ENCODE measurements at places on chromosomes 12 and 14.

- DNase-seq: no peak
These were observed 13.2 kb downstream of the BAZ2A start for GRCh38 chr12:56616925-56617324.

- DNase-seq: no peak
These were observed 67.2 kb upstream of the PTGR2 start for GRCh38 chr14:73784181-73784987.

GRCh38 chr12:76698316-76698715 is 65.6 kb upstream of the ZDHHC17 start:
- no peak for DNase-seq

GRCh38 chr12:46356655-46357437 is 15.7 kb downstream of the SLC38A2 start:
- DNase-seq: no peak

- no peak for DNase-seq
These were observed 46.0 kb downstream of the CACNA2D4 start for GRCh38 chr12:1872448-1872847.

DNA sequence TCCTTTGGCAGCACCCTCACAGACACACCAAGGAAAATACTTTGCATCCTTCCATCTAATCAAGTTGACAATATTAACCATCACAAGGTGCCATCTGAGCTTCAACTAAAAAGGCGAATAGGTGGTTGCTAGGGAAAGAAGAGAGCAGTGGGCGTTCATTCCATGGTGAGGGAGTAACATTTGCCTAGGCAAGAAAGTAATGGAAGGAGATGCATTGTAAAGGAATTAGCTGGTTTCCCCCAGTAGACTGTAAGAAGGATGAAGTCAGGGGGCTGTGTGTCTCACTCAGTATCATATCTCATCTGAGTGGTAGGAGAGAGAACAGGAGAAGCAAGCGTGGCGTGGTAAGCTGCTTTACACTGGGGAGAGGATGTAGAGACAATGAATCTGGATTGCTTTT is 34.7 kb downstream of the AKAP6 start:
- no peak for DNase-seq

DNA sequence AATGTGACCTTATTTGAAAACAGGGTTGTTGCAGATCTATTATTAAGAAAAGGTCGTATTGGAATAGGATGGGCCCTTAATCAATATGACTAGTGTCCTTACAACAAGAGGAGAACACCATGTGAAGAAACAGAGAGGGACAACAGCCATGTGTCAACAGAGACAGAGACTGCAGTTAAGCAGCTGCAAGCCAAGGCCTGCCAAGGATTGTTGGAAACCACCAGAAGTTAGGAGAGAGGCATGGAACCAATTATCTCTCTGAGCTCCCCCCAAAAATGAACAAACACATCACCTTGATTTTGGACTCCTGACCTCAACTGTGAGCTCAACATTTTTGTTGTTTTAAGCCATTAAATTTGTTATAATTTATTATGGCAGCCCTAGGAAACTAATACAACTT is 214.6 kb upstream of the PRKD1 start:
- DNase-seq: no peak

GRCh38 chr12:118655588-118655987 is 279.2 kb downstream of the SUDS3 start:
- no peak for DNase-seq

DNA sequence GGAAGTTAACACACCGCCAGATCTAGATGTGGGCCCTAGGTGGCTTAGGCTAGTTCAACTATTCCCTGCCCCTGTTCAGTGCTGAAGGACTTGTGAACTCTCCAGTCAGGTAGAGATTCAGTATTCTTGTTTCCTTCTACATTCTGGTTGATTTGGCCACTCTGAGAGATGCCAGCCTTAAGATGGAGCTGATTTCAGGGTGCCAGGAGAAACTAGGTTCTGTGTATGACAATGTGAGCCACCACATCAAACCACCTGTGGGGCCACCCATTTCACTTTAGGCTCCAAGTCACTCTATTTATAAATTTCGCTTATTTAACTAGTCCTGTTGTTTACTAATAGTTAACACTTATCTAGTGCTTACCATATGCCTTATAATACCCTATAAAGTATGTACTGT is 26.0 kb downstream of the FRMD6 start:
- no peak for DNase-seq

GRCh38 chr12:116701432-116701831 is 36.4 kb downstream of the SPRING1 start:
- no peak for DNase-seq

DNA sequence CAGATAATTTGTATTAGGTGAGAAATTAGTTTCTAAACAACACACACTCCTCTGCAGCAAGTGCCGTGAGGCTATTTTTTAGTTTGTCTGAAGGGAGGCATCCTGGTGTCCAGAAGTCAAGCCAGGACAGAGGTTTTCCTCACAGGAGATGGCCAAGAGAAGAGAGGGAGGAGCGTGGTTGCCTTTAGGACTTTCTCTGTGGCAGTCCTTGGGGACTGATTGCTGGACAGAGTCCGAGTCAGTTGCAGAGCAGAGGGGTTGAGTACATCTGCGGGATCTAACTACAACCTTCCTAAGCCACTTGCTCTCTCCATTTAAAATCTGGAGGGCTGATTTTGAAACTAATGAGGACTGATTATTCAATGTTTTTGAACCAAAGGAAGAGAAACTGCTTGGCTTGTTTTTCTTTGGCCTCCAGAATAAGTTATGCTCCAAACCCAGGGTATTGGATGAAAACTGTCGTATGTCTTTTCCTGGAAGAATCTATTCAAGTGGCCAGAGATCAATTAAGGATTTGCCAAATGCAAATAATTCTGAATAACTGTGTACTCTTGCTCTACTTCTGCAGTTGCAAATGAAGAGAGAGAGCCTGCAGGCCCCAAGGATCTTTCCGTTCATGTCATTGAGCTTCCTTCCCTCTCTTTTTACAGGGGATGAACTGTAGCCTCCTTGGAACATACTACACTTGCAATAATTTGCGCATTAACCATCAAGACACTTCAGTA is 1.2 kb downstream of the SLCO1C1 start:
- DNase-seq: no peak

GRCh38 chr14:72612041-72612440 is 281.9 kb downstream of the DPF3 start:
- no peak for DNase-seq

GRCh38 chr12:24562771-24563431 is 386.0 kb downstream of the BCAT1 start:
- DNase-seq: no peak

DNA sequence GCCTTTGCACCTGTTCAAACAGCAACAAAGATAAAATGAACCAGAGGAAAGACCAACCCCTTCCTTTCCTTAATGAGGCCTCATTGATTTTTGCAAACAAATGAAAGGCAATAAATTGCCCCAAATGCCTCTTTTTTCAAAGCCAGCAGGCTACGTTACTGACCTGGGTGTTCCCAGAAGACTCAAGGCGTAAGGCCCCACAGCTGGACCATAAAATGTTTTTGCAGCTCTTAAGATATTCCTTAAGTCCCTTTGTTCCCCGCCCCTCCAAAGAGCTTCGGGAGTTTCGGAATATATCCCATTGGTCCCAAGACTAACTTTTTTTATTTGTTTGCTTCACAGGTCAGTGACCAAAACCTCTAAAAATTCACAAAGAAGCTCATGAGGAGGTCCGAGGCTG is 462.9 kb upstream of the PRICKLE1 start:
- no peak for DNase-seq

DNA sequence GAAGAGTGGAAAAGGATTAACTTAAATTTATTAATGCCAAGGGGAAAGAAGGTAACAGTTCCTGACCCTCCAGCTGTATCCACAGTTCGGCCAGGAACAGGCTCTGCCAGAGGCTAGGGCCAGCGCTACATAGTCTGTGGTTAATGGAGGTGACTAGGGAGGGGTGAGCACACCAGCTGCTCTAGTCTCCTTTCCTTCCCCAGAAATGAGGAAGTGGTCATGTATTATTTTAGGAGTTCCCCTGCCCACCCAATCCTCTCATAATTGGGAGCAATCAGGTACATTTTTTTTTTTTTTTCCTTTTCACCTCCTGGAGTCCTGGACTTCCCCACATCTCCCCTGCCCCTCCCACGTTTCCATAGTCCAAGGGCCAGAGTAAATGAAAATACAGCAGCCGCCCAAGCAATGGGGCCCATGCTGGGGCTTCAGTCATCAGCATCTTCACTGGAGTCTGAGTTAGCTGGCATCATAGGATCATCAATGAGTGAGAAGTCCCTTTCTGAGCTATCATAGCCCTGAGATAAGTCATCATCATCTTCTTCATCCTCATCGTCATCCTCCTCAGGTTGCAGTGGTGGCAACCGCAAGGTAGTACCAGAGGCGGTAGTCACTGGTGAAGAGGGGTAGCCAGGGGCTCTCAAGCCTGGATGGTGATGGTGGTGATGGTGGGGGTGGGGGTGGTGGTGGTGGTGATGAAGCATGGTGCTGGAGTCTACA is 1.5 kb upstream of the SUPT16H start:
- no peak for DNase-seq

DNA sequence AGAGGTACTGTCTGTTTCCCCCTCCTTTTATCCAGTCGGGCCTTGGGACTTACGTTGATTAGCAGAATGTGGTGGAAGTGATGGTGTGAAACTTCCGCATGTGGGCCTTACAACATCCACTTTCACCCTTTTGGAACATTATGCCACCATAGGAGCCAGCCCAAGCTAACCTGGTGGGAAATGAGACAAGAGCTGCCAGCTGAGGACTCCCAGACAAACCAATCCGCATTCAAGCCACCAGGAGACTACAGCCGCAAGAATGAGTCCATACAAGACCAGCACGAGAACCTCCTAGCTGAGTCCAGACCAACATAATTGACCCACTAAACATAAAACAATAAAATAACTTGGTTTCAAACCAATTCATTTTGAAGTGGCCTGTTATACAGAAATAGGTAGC is 9.1 kb upstream of the PTGER2 start:
- DNase-seq: no peak

GRCh38 chr12:115160271-115161128 is 476.5 kb upstream of the TBX3 start:
- no peak for DNase-seq

DNA sequence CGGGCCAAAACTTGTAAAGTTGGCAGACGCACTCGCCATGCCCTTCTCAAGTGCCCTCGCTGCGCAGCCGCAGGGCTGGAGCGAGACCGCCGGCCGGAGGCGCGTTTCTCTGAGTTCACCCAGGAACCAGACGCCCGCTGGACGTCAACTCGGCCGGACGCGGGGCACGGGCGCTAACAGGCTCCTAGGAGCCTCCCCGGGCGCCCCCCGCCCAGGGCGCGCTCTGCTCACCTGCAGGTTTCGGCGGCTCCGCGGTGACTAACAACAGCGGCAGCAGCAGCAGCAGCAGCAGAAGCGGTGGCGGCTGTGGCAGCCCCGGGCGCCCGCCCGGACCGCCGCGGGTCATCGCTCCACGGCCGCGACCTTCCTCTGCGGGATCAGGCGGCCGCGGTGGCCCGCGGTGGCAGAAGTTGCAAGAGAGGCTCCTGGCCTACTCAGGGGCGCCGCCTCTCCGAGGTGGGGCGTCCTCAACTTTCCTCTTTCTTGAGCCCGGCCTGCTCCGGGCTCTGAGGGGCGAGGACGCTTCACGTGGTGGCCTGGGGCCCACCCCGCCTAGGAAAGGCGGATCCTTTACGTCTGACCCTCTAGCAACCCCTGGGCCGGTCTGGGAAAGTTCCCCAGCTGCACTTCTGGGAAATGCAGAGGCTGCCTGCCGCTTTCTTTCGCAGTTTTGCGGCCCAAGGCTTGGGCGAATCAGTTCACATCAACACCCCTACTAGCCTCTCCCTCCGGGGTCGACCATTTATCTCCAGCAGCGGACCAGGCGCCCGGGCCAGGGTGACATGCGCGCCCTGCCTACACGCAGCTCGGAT is at the start of gene PLBD1:
TSS of gene PLBD1 (minus strand) at position 533 of the 812 bp plus-strand sequence. CDS start at position 346, 187 bp downstream.
- DNase-seq: no peak

DNA sequence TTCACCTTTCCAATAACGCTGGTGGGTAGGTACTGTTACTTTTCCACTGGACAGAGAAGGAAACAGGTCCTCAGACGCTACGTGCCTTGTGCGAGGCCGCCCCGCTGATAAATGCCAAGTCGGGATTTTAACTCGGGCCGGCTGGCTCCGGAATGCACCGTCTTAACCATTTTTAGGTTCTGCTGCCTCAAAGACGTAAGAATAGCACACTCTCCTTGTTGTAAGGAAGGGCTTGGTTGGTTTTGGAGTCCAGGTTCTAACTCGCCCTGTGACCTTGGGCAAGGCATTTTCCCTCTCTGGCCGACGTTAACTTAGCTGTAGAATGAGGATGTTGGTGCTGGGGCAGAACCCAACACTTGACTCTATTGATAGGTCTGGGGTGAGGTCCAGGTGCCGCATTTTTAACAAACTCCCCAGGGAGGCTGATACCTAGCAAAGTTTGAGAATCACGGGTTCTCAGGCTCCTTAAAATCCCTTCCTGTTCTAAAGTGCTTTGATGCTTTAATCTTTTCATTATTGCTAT is 814 bp downstream of the ANKRD13A start:
- DNase-seq: no peak
